Bone marrow (tissue), 2 donors: ENCODE measurements at places on chromosomes 12 and 14.

- DNase-seq = no peak
Observed at GRCh38 chr12:132618683-132619043, at the start of gene P2RX2. Gene P2RX2, plus strand, starts transcription at chr12:132618776. Its CDS starts 41 bp downstream, at chr12:132618817.

GRCh38 chr12:83092606-83093005 is 405.9 kb downstream of the TMTC2 start:
- no peak for DNase-seq

DNA sequence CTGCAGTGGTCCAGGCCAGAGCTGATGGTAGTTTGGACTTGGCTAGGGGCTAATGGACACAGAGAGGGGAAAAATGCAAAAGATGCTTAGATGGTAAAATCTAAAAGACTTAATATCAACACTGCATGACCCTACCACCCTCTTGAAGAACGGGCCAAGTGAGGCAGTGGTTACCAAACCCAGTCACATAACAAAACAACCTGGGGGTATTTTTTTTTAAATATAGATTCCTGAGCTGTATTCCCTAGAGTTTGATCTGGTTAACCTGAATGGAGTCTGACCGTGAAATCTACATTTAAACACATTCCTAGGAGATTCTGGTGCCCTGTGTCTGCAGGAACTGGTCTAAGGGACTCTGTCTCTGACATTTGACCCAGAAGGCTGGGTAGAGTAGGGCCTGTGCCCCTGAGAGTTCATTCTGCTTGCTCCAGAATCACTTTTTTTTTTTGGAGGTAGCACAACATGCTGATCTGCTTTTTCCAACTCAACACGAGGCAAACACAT is 15.7 kb downstream of the ABHD4 start:
- no peak for DNase-seq

- no peak for DNase-seq
Observed at GRCh38 chr12:25054076-25054782, 105.3 kb upstream of the BCAT1 start.

GRCh38 chr14:99221445-99221844 is 50.6 kb downstream of the BCL11B start:
- no peak for DNase-seq
